AG04449 (cell line): ENCODE measurements at places on chromosomes 12 and 14.
A peak's percentile ranks its signal among the peaks of the same experiment; 100 is the strongest.

GRCh38 chr12:57809425-57809824 lies 9.1 kb downstream of the AVIL start:
- DNase-seq: no peak

DNA sequence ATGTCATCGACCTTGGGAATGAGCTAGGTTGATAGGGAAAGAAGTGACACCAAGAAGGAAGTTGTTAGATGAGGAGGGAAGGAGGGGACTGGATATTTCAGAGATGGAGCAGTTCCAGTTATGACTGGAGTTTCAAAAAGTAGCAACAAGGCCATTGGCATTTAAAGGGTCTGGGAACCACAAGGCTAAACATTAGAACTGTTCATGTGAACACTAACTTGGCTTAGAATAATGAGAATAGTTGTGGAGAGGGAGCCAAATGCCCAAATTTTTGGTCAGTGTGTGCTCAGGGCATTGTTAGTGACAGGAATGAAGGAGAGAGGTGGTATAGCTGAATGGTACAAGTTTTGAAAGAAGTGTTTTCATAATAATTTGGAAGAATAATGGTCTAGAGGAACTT lies 16.8 kb downstream of the IFT43 start:
- DNase-seq: no peak

- DNase-seq: no peak
Observed at GRCh38 chr12:92030618-92031017, 115.0 kb downstream of the BTG1 start.

GRCh38 chr14:88463318-88463717 lies 77.9 kb downstream of the SPATA7 start:
- no peak for DNase-seq

DNA sequence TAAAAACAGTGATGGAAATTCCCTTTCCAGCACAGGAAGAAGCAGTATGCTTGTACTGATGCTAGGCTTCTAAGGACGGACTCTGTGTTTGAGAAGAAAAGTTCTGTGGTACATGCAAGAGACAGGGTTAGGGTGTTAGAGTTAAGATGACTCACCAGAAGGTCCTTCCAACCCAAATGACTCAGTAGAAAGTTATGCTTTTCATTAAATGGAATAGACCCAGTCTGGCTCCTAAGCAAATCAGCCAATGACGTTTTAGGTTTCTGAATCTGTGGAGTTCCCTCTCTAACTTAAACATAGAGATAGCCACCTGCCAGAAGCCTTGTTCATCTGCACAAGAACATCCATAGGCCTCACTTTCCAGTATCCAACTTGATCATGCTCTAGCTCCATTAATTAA lies 5.7 kb downstream of the PTHLH start:
- peak; percentile 91 for DNase-seq

GRCh38 chr14:92785667-92786426 lies 8.3 kb upstream of the GOLGA5 start:
- no peak for DNase-seq

GRCh38 chr14:57785058-57785457 lies 80.8 kb downstream of the SLC35F4 start:
- no peak for DNase-seq

GRCh38 chr14:68747393-68747792 lies 45.5 kb downstream of the ZFP36L1 start:
- no peak for DNase-seq

DNA sequence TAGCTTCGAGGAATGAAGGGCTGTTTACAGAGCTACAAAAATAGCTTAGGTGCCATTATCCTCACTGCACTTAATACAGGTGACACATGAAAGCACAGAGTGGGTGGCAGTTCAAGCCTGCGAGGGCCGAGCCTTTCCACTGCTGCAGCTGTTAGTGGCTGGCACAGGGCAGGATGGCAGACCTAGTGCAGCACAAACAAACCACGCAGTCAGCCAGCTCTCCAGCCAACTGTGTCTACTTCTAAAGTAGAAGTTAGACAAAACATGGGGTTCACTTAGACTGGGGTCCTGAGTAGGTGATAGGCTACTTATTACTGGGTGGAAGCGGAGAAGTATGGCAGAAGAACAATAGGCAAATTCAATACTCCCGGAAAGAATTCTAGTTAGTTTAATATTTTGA lies 95.4 kb downstream of the DUSP16 start:
- no peak for DNase-seq

GRCh38 chr12:13220838-13221237 lies 24.3 kb downstream of the EMP1 start:
- DNase-seq: no peak

- no peak for DNase-seq
Observed at GRCh38 chr14:31489691-31490090, 1.9 kb upstream of the GPR33 start.

GRCh38 chr12:93785249-93786010 lies 108.3 kb downstream of the CRADD start:
- DNase-seq: no peak

DNA sequence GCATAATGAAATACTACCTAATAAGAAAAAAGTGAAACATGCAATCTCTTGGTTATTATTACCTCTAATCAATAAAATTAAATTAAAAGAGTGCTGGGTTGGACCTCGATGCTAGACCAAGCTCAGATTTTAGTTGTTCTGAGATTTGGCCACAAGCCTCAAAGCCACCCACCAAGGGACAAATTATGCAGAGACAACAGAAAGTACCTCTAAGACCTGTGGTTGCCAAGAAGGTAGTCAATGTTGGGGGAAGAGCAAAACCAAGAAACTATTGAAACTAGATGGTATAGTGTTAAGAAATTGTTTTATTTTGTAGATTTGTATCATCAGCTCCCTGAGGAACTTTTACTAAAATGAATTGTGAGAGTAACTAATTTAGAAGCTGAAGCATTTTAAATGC lies 43.8 kb upstream of the ARID2 start:
- DNase-seq: no peak

DNA sequence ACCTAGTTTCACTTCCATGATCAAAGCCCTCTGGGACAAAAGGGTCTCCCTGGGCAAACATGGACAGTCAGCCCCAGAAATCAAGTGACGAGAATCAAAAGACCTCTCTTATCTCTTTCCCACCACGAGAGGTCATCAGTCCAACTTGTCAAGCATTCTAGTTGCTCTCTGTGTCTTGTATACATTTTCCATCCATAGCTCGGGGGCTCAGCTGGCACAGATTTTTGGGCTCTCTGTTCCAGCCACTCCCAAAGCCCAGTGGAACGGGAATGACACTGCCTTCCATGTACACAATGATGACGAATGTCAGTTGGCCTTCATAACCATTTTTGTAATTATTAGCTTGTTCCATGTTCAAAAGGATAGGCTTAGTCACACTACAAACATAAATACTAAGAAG lies 29.7 kb downstream of the NOS1 start:
- DNase-seq: no peak

GRCh38 chr12:13941258-13942249 lies 39.8 kb downstream of the GRIN2B start:
- no peak for DNase-seq

DNA sequence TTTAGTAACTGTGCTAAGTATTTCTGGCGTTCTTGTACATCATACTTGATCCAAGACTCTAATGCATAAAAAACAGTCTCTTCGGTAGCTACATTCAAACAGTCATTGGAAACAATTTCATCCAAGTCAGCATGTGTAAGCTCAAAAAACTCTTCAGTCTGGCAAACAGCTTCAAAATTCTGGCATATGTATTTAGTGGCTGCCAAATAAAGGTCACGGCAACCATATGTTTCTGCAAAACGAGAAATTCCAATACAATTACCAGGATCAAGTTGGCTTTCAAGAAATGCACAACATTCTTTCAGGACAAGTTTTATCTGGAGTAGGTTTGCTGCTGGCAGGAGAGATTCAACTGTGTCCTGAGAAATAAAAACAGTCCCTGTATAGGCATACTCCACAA lies 16.5 kb downstream of the KLHL28 start:
- DNase-seq: peak; percentile 87
